Fibroblast of lung (primary cell): ENCODE measurements at places on chromosomes 4 and X. TPM values are rescaled to one million over a fixed set of nuclear protein-coding genes. Genes with fewer than 3 reads are reported as not detected.

DNA sequence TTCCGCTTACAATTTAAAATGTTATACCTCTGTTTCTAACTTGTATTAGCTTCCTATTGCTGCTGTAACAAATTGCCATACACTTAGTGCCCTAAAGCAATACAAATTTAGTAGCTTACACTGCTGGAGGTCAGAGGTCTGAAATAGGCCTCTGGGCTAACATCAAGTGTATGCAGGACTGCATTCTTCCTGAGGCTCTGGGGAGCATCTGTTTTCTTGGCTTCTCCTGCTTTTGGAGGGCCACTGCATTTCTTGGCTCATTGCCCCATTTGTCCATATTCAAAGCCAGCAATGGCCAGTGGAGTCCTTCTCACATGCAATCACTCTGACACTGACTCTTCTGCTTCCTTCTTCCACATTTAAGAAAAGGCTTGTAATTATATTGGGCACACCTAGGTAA, 639.8 kb upstream of the INTU start:
- H3K4me1 ChIP-seq: no peaks in the 10 kb centered on the region
- no peaks in the 10 kb centered on the region for H3K36me3 ChIP-seq
- DNase-seq: no peak
- no peak overlapping the region for H3K4me3 ChIP-seq
- no peaks in the 10 kb centered on the region for H3K27me3 ChIP-seq

DNA sequence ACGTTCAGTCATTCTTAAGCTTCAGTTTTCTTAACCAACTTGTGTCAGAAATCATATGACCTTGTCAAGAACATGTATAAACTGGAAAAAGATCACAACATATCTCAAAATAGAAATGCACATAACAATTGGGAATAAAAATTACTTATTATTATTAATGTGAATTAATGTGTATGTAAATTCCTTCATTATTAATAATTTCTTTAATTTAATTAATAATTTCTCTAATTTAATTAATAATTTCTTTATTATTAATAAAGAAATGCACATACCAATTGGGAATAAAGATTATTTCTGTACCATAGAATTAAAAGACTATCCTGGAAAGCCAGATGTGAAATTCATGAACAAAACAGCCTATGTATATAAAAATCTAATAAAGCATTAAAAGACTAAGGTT, 718.5 kb upstream of the PCDH7 start:
- H3K4me3 ChIP-seq: no peak overlapping the region
- H3K36me3 ChIP-seq: no peaks in the 10 kb centered on the region
- H3K27ac ChIP-seq: no peak overlapping the region
- H3K4me1 ChIP-seq: no peaks in the 10 kb centered on the region

DNA sequence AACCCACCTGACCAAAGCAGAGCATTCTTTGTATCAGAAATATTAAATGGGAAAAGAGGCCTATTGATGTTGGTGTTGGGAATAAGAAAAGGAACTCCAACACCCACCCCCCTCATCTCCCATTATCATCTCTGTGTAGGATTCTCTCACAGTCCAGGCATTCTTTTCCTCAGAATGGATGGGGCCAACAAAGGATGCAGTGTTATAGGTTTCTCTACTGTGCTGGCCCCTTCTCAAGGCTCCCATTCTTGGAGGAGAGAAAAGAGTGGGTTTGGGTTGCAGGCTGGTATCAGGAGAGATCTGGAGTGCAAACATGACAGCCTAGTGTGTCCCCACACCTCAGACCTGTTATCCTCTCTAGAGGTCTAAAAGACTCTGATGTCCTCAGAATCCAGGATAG, 59.6 kb downstream of the UGT8 start:
- H3K27me3 ChIP-seq: no peaks in the 10 kb centered on the region
- no peak overlapping the region for H3K4me3 ChIP-seq
- no peaks in the 10 kb centered on the region for H3K4me1 ChIP-seq
- DNase-seq: no peak
- H3K36me3 ChIP-seq: no peaks in the 10 kb centered on the region
- no peak overlapping the region for H3K27ac ChIP-seq

- DNase-seq: peak; percentile 53
- no peaks in the 10 kb centered on the region for H3K4me1 ChIP-seq
- H3K36me3 ChIP-seq: peaks cover 2% of the 10 kb centered on the region
- H3K27ac ChIP-seq: peak overlapping the region; percentile 33
- peak overlapping the region; percentile 81 for H3K4me3 ChIP-seq
These were observed 968 bp upstream of the NELFA start for GRCh38 chr4:2009651-2010233.

FGD1 gene
- 3.3 and 4.5 TPM in 2 replicates for total RNA-seq

TASL gene
- not detected in 2 replicates for total RNA-seq

HSFX4 gene
- not detected in 2 replicates for total RNA-seq
